Non-pigmented ciliary epithelial cell (primary cell): ENCODE measurements at places on chromosomes 6 and 20.

DNA sequence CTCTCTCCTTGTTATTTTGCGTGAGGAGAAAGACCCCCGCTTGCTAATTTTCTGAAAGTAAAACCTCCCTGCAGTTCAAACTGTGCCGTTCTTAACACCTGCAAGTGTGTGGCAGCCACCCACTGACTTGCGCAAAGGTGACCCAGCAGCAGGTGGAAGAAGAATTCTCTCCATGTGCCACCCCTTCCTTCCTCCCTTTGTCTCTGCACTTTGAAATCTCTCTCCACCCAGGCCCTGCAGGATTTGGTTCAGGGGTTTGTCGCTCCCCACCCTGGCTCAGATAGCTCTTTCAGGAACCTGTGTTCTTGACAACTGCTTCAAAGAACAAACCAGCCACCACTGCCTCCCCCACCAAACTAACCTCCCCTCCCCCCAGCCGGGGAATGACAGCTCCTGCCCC, 41.4 kb downstream of the ZNF831 start:
- DNase-seq = no peak

DNA sequence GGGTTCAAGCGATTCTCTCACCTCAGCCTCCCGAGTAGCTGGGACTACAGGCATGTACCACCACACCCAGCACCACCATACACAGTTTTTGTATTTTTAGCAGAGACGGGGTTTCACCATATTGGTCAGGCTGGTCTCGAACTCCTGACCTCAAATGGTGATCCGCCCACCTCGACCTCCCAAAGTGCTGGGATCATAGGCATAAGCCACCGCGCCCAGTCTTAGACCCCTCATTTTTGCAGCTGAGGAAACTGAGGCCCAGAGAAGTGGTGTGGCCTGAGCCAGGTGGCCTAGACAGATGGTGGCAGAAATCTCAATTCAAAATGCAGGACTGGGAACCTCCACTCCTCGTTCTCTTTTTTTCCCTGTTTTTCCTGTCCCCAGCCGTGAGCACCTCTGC, 12.6 kb upstream of the FAM209A start:
- DNase-seq = no peak

- no peak for DNase-seq
These were observed 82.6 kb upstream of the SPTLC3 start for GRCh38 chr20:12925863-12926793.

GRCh38 chr6:168326294-168327261, 7.0 kb upstream of the DACT2 start:
- peak; percentile 41 for DNase-seq

DNA sequence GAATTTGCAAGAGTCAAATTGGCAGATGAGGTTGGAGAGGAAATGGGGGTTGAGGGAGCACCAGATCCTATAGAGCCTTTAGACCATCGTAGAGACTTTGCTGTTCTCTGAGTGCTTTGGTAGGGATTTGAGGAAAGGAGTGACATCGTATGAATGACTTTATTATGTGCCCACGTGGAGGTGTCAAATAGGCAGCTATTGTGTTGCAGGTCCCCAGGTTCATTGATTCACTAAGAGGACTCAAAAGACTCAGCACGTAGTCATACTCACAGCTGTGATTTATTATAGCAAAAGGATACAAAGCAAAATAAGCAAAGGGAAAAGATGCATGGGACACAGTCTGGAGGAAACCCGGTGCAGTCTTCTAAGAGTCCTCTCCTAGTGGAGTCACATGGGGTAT, 2.2 kb downstream of the MTRES1 start:
- no peak for DNase-seq

DNA sequence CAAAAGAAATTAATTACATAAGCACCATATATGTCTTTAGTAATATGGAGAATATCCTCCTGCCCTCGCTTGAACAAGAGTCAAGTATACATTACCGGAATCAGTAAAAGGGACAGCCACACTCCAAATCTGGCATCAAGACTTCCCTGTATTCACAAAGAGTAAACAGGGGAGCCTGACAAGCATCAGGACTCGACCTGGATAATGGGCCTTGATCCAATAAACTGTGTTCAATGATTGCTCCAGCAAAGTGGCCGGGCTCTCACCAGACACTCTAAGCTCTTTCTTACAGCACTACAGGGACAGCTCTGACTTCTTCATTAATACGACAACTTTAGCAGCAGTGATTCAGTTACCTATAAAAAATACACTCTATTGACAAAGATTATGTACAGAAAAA, 307.9 kb upstream of the POU3F2 start:
- no peak for DNase-seq

GRCh38 chr6:118317581-118318563, 230.2 kb upstream of the PLN start:
- DNase-seq = no peak

DNA sequence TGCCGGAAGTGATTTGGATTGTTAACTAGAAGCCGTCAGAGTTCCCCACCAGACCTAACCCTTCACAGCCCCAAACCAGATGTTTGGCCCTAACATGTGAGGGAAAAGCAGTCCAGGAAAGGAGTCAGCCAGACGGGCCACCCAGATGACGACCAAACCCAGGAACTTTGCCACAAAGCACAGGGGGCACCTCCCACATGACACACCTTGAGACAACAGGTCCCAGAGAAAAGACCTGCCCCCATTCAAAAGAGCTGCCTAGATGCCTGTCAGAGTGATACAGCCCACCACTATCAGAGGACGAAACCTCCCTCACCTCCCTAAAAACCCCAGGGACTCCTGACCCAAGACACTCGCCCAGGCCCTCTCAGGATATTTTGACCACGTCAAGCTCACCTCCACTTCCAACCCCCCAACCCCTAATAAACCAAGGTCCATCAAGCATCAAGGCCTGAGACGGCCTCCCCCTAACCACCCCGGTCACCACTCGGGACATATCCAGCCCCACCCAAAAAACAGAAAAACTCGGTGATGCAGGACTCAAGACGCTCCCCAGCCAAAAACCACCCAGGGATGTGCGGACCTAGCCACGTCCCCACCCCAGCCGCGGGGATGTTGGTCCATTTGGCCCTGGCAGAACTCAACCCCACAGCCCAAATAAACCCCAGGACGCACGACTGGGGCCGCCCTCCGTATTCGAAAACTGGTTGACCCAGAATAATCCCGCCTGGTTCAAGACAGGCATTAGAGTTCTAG, 662 bp downstream of the ZNF343 start:
- DNase-seq = no peak

GRCh38 chr6:109239651-109240321, 142.5 kb downstream of the CD164 start:
- no peak for DNase-seq

- DNase-seq = no peak
These were observed 47.4 kb downstream of the AIG1 start for GRCh38 chr6:143107911-143108761.

DNA sequence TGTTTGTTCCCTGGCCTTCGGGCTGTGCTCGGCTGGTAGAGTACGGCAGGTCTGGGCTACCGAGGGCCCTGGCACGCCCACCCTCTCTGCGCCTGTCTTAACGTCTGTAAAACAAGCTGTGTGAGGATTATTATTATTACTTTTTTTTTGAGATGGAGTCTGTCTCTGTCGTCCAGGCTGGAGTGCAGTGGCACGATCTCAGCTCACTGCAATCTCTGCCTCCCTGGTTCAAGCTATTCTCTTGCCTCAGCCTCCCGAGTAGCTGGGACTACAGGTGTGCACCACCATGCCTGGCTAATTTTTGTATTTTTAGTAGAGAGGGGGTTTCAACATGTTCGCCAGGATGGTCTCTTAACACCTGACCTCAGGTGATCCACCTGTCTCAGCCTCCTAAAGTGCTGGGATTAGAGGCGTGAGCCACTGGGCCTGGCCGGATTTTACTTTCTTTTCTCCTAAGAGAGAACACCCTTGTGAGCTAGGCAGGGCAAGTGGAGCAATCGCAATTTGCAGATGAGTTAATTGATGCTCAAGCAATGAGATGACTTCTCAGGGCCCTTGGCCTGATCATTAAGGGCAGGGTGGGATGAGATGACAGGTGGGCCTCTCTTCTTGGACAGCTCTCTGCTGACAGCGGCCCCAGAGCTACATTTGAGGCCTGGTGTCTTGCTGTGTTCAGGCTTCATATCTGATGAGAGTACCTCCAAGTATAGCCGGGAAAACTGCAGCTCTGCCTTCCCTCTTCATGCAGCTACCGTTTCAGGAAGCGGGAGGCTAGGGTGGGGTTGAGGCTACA, 859 bp upstream of the SMIM29 start:
- no peak for DNase-seq

DNA sequence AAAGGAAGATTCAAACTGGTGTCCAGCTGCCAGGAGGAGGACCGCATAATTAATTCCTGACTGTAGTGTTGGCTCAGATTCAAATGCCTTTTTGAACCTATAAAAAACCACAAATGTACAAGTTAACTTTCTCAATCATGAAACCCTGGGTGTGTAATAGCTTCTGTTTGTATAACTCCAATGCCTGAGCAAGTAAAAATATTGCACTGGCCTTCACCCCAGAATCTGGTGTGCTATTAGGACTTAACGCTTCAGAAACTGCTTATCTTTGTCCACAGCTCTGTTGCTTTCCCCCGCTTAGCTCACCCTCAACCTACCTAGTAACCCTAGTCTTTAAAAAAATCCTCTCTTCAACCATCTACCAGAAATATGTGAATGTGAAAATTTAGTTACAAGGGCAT, 119.1 kb upstream of the MAP7 start:
- DNase-seq = peak; percentile 94

DNA sequence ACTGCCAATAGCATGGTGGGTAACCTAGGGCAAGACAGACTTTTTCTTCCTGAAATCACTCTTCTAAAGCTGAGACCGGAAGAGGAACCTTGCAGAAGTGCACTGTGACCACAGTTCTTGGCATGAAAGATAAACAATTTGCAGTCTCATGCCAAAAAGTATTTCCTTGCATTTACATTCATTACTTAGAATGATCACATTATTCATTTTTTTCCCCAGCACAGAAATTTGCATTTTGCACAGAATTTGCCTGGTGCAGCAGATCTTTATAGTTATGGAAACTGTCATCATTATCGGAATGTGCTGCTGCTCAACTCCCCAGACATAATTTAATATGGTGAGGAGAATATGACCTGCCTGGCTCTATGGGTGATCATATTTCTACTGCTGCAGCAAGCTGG, 42.2 kb upstream of the EDN3 start:
- no peak for DNase-seq

GRCh38 chr6:101597693-101598092, 204.2 kb downstream of the GRIK2 start:
- peak; percentile 78 for DNase-seq

DNA sequence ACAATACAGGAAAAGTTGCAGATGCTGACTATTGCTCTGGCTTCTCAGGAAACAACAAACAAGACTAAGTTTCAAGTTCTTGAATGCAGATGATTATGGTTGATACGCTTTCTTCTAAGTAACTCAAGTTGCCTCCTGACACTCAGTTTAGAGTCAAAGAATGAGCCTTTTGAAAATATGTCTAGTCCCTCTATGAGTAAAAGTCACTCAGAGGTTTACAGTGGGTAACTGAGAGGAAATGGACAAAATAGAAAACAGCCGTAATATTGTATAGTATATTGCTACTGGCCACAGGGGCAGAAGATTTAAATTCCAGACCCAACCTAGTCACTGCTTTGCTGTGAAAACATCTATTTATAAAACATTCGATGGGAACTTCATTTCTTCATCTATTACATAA, 280.0 kb upstream of the ID4 start:
- no peak for DNase-seq

DNA sequence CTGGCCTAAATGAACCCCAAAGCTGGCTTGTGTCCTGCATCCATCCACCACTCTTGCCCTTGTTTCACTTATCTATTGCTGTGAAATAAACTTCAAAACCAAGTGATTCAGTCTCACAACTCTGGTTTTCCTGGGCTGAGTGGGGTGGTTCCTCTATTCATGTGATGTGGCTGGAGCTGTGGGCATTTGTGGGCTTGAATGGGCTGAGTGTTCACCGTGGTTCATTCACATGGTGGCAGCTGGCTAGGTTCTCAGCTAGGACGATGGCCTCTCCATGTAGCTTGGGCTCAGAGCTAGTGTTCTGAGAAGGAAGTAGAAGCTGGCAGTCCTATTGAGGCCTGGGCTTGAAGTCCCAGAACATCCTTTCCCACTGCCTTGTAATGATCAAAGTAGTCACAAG, 30.4 kb downstream of the FKBP1A start:
- DNase-seq = no peak

DNA sequence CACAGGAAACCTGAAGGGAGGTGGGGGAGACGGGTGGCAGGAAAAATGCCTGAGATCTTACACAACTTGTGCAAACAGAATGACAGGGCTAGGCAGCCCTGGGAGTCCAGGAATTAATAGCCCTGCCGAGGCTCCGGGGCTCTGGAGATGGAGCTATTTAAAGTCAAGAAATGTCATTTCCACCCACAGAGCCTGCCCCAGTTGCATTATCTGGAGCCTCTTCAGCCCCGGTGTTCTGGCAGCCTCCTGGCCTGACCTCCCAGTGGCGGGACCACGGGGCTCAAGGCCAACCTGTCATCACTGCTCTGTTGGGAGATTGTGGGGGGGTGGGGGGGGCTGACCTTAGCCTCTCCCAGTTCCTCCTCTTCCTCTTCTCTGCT, 28.5 kb upstream of the SCUBE3 start:
- no peak for DNase-seq

DNA sequence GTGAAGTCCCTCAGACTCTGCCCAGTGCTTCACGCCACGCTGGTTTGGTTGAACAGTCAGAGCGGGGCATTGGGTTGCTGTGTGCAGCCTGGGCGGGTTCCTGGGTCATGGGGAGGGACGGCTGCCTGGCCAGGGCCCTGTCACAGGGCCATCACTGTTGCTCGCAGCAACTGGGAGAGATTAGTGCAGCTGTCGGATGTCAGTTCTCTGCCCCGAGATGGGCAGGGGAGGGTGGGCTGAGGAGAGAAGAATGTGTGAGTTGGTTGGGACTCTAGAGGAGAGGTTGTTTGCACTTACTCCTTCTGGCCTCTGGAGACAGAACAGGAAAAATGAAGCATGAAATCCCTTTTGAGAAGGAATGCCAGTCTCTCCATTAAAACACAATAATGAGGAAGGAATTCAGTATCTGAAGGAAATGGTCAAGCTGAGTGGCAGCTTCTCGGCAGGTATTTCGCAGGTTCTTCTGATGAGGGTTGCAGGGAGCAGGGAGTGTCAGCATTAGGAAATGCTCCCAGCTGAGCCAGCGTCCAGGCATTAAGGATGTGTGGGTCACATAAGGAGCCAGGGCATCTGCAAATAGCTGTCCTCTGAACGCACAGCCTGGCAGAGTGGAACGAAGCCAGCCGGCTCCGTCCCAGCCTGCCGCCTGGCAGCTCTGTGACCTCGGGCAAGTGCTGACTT, 95.9 kb downstream of the SSR1 start:
- DNase-seq = no peak

- no peak for DNase-seq
These were observed 9.4 kb upstream of the ELMO2 start for GRCh38 chr20:46415773-46416172.

- DNase-seq = no peak
These were observed 1.3 kb downstream of the SUPT3H start for GRCh38 chr6:45376310-45377042.

- DNase-seq = no peak
These were observed 41.2 kb downstream of the LYRM2 start for GRCh38 chr6:89597372-89597771.
